ENCODE measurements at places on chromosomes 7 and 10. TPM values are rescaled to one million over a fixed set of nuclear protein-coding genes. Genes with fewer than 3 reads are reported as not detected.
A peak's percentile ranks its signal among the peaks of the same experiment; 100 is the strongest.

The SLC26A5 gene
- not detected for total RNA-seq

The DMBT1 gene
- total RNA-seq, result not detected

The SPRN gene
- not detected for total RNA-seq

The POM121C gene
- total RNA-seq, result 108 TPM

The EN2 gene
- not detected for total RNA-seq

DNA sequence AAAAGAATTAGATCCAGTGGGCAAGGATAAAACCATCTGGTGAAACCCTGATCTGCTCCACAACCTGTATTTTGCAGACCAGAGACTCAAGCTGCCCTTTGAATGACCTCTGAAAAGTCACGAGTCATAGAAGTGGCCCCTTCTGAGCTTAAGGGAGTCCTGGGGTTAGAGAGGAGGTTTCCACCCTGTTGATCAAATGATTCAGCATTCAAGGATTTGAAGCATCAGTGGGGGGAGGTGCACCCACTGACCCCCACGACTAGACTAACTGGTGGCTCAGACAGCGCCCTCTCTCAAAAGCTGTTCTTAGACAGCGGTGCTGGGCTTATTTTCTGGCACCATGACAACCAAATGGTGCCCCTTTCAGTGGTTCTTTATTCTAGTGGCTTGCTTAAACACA lies 44.3 kb downstream of the PLCE1 start:
- ATAC-seq, result no peak

DNA sequence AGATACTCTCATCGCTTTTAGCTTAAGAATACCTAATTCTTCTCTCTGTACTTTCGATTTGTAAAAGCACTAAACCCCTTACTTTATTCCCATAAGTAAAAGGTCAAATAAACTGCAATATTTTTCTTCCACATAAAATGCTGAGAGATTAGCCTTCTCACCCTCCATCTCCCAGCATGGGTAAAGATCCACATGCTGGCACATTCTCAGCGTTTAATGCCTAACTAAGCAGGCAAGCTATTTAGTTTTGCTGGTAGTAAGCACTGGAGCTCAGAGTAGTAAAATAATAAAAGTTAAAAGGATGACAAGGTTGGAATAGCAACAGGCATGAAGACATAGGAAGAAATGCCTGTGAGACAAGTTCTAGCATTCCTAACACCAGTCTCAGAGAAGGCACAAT lies 65.9 kb upstream of the NEBL start:
- no peak for ATAC-seq

DNA sequence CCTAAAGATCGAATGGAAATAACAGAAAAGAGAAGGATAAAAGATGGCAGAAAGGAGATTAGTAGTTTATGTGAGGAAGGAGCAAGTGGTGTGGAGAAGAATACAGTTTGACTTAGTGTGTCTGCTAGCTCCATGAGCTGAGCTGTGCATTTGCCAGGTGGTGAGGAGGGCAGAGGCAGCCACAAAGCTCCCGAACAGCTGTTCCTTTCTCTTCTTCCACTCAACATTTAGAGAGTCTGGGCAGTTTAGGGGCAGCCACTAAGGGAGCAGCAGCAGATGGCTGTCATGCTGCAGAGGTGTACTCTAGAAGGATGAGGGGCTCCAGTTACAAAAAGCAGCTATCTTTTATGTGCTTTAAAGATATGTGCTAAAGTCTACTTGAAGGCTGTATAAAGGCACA lies 674.4 kb downstream of the GRM8 start:
- no peak for ATAC-seq

DNA sequence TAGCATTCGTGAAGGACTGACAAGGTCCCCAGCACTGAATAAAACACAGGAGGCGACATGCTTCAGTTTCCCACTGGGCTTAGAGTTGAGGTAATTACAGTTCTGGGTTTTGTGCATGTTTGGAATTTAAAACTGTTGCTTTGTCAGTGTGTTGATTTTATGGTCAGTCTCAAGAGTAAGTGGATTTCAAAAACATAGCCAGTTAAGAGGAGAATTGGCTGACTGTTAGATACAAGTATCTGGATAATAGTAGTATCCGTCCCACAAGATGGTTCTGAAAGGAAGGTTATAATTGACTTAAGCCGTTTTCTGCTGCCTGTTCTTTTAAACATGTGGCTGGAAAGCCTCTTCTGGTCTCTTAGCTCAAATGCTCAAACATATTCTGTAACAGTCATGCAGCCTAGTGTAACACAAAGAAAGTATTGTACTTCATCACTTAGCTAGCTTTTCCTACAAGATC lies 170.9 kb downstream of the POLR1F start:
- ATAC-seq, result no peak

GRCh38 chr7:133676805-133677370 lies 424.0 kb downstream of the EXOC4 start:
- ATAC-seq, result no peak

DNA sequence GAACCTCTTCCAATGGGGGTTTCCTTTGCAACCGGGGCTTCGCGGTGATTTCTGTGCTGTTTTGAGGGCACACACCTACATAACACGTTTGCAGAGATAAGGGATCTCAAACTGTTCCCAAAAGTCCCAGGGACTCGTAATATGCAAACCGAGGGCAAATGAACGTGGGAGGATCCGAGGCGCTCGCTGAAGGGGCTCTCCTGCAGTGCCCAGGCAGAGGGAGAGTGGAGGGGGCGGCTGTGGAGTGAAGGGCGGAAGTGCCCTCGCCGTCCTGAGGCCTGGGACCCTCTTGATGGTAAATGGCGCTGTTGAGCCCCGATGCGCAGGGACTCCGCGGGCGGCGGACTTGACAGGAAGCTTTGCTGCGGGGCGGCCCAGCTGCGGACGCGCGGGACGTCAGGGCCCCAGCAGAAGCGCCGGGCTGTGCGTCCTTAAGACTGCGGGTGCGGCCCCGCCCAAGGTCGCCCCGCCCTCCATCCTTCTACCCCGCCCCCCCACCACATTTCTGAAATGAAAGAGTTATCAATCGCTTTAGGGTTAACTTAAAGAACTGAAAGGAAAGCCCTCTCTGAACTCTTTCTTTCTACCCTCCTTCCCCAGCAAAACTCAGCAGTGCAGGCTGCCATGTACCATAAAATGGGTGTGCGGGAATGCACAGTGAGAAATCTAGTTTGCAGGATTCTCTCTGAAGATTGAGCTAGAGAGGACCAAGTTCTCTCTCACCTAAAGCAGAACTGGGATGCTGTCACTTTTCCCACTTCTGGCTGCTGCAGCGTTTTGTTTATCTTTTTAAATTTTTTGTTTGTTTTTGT lies 151.8 kb upstream of the YAE1 start:
- ATAC-seq, result peak; percentile 89

GRCh38 chr10:114142018-114142417 lies 32.0 kb downstream of the CCDC186 start:
- ATAC-seq, result no peak

Measured in activated T-helper 17 cell treated with anti-CD3 and anti-CD28 coated beads, Interleukin-2, amount 50 U/mL, for 72 hours (primary cell).